Activated T-cell treated with anti-CD3 and anti-CD28 coated beads, Interleukin-2, amount 50 U/mL, for 24 hours (primary cell): ENCODE measurements at places on chromosomes 13 and 19.

- no peak for DNase-seq
Measured at GRCh38 chr13:66840621-66841020, 389.5 kb downstream of the PCDH9 start.

GRCh38 chr19:57812226-57812625 is 2.5 kb downstream of the ZNF552 start:
- DNase-seq: no peak

DNA sequence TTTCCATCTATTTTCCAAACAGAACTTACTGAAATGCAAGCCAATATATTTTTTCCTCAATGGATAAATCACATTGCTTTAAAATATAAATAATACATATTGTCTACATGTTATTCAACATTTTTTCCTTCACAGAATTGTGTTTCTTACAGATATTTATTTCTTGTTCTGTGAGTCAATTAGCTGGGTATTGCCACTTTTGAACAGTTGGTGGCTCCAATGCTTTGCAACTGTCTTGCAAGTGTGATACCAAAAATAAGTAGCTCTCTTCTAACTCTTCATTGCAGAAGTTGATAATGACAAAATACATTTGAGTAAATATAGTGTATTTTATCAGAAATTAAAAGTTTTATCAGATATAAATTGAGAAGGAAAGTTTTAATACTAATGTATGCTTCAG is 17.1 kb upstream of the GPC5 start:
- DNase-seq: no peak

DNA sequence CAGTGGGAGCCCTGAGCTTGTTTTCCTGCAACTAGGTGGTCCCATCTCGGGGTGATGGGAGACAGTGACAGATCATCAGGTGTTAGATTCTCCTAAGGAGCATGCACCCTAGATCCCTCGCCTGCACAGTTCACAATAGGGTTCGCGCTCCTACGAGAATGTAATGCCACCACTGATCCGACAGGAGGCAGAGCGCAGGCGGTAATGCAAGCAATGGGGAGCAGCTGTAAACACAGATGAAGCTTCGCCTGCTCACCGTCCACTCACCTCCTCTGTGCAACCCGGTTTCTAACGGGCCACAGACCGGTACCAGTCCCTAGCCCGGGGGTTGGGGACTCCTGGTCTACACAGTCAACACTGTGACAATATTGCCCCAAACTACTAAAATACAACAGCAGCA is 38.8 kb downstream of the CARD8 start:
- no peak for DNase-seq

- DNase-seq: no peak
Measured at GRCh38 chr13:22107549-22107948, 436.7 kb downstream of the FGF9 start.

- DNase-seq: no peak
Measured at GRCh38 chr19:38359242-38360021, 14.9 kb upstream of the PSMD8 start.

DNA sequence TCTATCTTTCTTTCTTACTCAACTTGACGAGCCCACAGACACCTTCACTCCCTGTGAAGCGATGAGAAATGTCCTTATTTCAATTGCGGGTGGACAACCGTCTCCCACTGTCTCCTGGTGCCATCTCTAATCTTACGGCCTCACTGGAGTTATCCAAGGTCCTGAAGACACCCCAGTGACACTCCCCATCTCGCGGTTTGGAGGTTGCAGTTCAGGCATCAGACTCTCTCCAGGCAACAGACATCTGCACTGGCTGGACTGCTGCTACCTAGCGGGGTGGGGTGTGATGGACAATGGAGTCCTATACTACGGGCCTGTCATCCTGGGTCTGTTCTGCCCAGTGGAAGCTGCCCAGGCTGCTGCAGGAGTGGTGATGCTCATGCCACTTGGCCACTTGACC is 18.3 kb upstream of the IRS2 start:
- DNase-seq: no peak

DNA sequence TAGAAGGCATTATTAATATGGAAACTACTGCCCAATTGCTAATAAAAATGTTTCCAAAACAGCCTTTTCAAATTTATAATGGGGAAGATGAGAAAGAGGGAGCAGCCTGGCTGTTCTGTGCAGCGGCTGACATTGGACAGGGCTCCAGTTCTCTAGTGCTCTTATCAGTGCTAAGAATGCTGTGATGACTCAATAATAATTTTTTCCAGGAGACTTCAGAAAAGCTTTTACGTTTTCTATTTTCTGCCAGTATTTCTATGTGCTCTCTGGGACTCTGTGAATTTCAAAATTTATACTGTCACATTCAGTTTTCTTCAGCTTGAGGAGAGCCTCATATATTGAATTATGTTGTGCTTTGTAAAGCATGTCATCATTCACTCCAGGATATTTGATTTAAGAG is 209.6 kb downstream of the VWA8 start:
- no peak for DNase-seq

DNA sequence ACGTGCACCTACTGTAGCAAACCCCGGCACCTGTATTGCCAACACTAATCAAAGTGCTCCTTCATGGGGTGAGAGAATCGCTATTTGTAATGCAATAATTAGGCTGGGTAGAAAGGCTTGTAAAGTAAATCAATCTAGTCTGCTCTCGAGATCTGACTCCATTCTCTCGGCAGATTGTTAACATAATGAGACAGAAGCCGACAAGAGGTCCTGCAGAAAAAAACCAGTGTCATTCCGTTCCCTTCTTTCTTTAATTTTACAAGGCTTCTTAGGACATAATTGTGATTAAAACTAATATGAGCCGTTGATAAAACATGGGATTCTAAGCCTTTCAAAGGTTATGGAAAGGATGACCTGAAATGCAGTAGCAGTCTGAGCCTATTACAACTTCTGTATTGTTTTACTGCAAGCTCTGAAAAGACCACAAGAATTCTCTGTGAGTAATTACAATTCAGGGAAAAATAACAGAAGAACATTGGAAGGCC is 530.0 kb downstream of the PCDH9 start:
- DNase-seq: no peak

DNA sequence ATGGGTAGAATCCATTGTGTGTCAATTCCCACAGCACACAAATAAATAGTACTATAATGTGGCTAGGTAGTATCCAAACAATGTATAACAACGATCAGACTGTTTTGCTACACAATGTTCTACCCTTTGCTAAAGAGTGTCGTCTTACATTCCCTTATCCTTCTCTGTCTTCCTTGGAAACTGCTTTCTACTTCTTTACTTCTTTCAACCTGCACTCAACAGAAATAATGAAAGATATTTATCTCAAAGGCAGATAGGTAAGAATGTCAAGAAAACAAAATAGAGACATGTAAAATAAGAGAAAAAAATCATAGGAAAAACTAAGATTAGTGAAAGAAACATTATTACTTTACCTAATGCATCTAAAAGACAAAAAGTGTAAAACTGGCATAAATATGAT is 814.7 kb downstream of the PCDH9 start:
- DNase-seq: no peak

DNA sequence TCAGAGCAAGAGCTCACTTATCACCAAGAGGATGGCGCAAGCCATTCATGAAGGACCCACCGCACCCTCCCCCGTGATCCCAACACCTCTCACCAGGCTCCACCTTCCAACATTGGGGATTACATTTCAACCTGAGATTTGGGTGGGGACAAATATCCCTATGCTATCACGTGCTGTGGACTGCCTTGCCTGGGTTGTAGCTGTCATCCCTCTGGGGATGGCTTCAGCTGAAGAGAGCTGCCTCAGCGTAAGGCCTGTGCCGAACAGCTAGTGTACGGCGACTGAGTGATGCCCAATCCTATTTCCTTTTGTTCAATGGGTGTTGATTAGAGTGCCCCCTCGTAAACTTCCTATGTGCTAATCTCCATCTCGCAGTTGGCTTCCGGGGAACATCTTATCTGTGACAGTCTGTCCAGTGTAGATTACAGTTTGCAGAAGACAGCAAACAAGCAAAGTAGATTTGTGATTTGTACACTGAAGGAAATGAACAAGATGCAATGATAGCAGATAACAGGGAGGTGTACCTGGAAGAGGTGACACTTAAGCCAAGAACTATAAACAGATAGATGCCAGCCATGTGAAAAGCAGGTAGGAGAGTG is 11.8 kb upstream of the RCBTB1 start:
- DNase-seq: no peak

GRCh38 chr13:91405240-91405639 is 6.8 kb downstream of the GPC5 start:
- no peak for DNase-seq

DNA sequence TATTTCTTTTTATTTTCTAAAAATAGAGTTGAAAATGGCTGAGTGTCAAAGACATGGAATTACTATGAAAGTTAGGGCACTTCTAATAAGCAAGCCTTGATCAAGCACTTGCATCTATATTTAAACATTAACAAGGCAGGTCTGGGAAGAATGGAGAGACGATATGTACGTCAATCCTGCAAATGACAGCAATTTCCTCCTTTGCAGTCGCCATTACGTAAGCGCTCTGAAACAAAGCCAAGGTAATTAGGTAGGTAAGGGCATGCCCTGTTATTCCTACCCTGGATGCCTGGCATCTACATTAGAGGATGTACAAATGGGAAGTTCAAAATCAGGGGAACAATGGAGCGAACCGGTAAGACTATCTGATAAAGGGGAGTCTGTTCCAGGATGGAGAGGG is 664.0 kb upstream of the ARGLU1 start:
- DNase-seq: no peak

- no peak for DNase-seq
Measured at GRCh38 chr13:47372751-47373150, 475.9 kb upstream of the HTR2A start.

- DNase-seq: no peak
Measured at GRCh38 chr13:40375489-40376171, 290.8 kb downstream of the FOXO1 start.

DNA sequence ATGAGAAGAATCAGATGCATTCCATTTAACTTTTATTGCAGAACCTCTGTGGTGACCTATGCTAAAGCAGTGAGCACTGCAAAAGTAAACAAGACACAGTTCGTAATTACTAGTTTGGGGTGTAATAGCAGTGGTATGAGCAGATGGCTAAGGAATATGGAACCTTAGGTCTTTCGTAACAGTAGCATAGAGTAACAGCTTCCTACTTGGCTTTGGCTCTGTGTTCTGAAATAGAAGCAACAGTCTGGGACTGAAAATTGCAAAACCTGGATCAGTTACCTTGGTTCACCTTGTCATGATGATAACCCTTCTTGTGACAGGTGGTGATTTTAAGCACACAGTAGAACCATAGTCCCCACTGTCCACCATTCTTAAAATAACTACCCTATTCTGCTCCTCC is 303.4 kb downstream of the GPC6 start:
- no peak for DNase-seq

DNA sequence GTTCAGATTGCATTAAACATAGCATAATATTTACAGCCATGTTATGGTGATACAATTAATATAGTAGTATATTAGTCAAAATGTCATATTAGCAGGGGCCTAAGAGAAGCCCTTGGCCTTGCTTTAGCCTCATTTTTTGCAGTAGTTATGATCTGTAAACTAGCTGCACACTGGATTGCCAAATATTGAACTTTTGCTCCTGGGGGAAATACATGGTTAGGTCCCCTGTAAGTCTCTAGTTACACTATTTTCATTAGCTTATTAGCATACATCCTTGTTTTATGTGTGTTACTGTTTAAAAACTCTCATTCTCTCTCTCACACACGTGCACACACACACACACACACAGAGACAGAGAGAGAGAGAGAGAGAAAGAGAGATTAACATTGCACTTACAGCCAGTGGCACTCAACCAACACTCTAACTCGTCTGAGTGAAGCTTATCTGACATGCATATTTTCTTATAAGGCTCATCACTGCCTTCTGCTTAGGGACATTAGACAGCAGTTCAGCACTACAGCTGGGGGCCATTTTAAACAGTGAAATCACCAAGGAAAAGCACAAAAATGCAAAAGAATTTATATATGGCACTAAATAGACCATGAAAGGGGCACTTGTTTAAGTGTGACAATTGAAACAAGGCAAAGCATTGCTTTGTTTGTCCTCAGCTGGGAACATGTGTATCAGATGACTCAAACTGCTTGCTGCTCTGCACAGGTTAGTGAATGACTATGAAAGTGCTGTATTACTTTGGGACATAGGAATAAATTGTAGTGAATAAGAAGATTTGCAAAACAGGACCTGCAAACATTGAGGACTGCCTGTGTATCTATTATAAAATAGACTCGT is 278.7 kb downstream of the GPC6 start:
- DNase-seq: no peak

DNA sequence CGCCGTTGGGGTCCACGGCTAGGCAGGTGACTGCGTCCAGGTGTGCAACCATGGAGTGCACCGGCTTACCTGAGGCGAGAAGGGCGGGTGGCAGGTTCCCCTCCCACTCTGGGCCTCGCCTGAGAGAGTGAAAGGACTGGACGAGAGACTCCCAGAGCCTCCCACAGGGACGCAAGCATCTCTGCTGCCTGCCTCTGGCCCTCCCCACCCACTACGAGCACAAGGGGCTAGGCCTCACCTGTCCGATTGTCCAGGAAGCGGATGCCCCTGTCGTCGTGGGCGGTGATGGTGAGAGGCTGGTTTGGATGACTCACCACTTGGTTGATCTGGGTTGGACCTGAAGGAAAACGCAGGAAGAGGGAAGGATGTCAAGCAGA is 5.1 kb upstream of the PRKD2 start:
- no peak for DNase-seq

DNA sequence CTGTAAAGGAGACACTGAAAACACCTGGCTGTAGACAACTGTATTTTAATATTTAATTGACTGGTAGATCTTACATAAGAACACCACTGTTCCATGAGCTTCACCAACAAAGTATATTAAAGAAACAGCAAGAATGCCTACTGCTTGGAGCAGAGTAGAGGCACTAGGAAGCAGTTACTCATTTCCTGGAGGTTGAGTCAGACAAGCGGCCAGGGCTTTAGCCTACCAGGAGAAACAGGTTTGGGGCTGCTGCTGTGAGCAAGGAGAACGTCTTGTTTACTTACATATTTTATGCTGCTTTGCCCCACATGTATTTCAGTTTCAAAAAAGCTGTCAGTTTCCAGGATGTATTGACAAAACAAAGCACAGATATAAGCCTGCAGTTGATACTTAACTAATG is 33.4 kb downstream of the ALG5 start:
- DNase-seq: no peak

DNA sequence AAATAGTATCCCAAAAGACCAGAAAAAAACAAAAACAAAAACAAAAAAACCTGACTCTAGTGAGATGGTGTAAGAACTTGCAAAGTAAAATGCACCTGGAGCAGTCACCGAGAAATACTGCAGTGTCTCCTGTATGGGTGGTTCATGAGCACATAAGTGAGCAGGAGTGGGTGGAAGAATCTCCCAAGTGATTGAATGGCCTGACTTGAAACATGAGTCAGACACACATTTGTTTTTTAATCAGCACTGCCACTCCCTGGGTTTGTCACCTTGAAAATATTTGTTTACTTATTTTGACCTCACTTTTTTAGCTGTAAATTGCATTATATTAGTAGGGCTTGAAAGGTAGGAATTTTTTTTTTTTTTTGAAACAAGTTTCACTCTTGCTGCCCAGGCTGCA is 2.0 kb downstream of the ZNF431 start:
- DNase-seq: no peak

DNA sequence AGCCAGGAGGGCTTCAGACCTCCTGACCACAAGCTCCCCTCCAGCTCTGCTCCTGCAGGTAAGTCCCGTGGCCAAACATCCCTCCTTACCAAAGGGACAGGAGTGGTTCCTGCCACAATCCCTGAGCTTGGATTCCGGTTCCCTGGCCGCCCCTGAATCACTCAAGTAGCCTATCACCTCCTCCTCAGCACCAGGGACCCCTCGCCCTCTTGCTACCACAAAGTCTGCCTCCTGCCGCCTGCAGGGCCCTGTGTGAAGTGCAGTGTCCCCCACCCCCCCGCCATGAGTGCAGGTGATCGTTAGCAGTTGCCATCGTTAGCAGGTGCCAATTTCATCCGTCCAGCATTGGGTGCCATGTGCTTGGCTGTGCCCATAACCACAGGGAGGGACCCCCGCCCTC is 40.8 kb upstream of the RANBP3 start:
- DNase-seq: no peak
